Aorta (tissue), 5 donors: ENCODE measurements at places on chromosomes 1 and 21. TPM values are rescaled to one million over a fixed set of nuclear protein-coding genes. Genes with fewer than 3 reads are reported as not detected.

The RNF186 gene
- 8.0 TPM for polyA plus RNA-seq

The GBP7 gene
- not detected for polyA plus RNA-seq

The CR1 gene
- polyA plus RNA-seq = 1.4 TPM

The TEDDM1 gene
- polyA plus RNA-seq = not detected

The TOR1AIP1 gene
- polyA plus RNA-seq = 53.6 TPM

The LPAR3 gene
- not detected for polyA plus RNA-seq

The CLCNKB gene
- 0.38 TPM for polyA plus RNA-seq

The UTS2 gene
- polyA plus RNA-seq = 0.38 TPM

The IL10 gene
- polyA plus RNA-seq = 3.0 TPM

The IFI6 gene
- 85.3 TPM for polyA plus RNA-seq

The CTNNBIP1 gene
- 11.1 TPM for polyA plus RNA-seq

The LMX1A gene
- not detected for polyA plus RNA-seq
